Stimulated activated CD8-positive, alpha-beta memory T cell treated with anti-CD3 and anti-CD28 coated beads, Interleukin-7, amount 100 ng/mL, for 24 hours (primary cell): ENCODE measurements at places on chromosomes 13 and 19.

GRCh38 chr13:37816276-37816675 is 53.3 kb downstream of the TRPC4 start:
- DNase-seq: no peak

DNA sequence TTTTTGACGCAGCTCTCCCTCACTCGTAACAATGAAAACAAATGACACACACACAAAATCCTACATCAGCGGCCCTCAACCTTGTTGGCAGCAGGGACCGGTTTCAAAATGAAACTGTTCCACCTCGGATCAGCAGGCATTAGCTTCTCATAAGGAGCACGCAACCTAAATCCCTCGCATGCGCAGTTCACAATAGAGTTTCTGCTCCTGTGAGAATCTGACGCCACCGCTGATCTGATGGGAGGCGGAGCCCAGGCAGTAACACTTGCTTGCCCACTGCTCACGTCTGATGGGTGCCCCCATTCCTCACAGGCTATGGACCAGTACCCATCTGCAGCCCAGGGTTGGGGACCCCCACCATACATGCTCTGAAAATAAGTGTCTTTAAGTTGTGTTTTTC is 43.4 kb downstream of the DHRS12 start:
- DNase-seq: no peak

GRCh38 chr19:35044317-35045117 is 3.0 kb downstream of the HPN start:
- peak; percentile 46 for DNase-seq

DNA sequence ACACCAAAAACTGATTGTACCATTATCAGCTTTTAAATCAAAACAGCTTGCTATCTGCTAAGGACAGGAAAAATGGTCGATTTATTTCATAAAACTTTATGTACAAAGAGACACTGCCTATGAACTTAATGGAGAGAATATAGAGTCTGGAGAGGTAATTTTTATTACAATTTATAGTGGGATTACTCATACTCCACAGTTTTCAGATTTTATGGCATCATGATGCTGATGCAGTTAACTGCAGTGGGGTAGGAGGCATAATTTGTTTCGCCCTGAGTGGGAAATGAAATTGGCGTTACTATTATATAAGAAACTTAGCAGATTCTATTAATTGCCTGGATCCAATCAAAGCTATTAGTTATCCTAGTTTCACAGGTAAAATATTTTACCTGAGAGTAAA is 301.4 kb downstream of the KLF12 start:
- DNase-seq: no peak

GRCh38 chr13:48728226-48728625 is 74.5 kb downstream of the CYSLTR2 start:
- DNase-seq: no peak

- DNase-seq: no peak
These were observed 111.9 kb downstream of the DIAPH3 start for GRCh38 chr13:60051754-60052285.

GRCh38 chr19:52748336-52748950 is 13.6 kb upstream of the ZNF611 start:
- DNase-seq: no peak

DNA sequence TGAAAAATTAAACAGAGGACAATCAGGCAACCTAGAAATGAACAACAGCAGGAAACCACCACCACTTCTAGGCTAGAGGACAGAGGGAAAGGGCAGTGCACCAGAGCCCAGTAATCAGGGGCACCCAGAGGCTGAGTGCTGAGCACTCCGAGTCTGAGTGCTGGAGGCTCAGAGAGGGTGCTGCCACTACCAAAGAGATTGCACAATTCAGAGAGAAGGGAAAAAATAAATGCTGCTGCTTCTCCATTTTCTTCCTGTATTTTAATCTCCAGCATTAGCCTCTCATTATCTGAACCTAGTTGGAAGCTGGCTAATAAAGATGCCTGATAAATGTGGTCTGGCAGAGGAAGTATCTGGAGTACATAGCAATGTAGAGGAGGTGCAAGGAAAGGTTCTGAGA is 11.8 kb upstream of the ZNF175 start:
- DNase-seq: no peak
